ENCODE measurements at places on chromosomes 3 and 15.

GRCh38 chr3:16520970-16521881 is 7.7 kb upstream of the RFTN1 start:
- DNase-seq: no peak

DNA sequence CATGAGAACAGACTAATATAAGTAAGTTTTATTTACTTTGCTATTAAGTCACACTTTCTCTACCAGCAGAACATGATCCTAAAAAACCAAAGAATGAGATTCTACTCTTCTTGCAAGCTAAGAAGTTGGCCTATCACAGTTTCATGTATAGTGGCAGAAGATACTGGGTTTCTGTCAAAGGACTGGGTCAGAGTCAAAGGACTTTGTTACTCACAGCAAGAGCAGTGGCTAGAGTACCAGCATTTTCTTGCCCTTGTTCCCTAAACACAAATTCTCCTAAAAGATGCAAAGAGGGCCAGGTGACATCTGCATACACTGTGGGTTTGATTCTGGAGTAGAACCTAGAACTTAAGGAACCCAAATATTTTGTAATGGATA is 105.2 kb downstream of the CBLB start:
- DNase-seq: no peak

DNA sequence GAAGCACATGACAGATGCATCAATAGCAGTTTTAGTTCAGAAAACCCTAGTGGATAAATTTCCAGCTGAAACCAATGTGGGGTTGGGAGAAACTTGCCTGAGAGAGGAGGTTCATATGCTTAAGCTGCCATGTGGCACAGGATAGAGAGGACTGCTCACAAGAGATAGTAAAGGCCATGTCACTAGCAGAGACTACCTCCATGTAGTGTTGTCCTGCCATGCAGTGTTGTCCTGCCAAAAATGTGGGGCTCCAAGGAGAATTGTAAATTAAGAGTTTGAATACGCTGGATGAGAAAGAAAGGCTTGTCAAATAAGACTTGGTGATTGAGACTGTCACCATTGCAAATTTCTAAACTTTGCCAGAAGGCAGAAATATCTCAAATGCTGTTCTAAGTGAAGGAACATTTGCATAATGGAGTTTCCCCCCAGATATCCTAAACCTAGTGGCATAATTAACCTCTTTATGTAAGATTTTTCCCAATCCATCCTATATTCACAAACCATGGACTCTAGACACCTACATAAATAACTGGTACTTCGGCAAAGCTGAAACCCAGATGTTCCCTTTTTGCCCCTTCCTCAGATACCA is 938.3 kb upstream of the ALCAM start:
- no peak for DNase-seq

- DNase-seq: no peak
These were observed 47.1 kb upstream of the ADGRG7 start for GRCh38 chr3:100562224-100562857.

GRCh38 chr3:132183811-132184210 is 133.4 kb upstream of the ACP3 start:
- no peak for DNase-seq

DNA sequence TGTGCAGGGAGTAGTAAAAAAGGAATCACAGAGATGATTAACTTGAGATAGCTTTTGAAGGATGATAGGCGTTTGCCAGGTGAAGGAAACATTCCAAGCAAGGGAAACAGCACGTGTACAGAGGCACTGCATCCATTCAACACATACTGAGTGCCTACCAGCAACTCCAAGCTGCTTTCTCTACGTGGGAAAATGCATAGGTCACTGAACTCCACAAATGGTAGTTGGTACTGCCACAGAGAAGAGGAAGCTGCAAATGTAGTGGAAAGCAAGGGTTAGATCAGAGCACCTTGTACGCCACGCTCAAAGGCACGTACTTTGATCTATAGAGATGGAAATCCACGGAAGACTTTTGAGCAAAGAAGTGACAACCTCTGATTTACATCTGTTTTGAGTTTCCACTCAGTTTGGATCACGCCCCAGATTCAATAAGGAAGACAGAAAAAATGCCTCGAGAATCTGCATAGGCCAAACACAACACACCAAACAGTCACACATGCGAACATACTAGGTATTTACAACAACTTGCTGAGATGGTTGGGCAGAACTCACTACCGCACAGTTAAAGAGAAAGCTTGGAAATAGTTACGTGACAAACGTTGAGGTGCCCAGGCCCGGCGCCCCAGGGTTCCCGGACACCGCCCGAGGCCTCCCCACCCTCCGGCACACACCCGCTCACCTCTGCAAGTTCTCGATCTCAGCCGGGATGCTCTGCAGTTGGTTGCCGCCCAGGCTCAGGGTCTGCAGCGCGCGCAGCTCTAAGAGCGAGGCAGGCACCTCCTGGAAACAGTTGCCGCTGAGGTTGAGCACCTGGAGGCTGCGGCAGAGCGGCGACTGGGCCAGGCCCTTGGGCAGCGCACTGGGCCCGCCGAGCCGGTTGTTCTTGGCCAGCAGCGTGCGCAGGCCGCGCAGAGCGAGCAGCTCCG is 826 bp downstream of the LRRC58 start:
- DNase-seq: peak; percentile 76

GRCh38 chr3:94345101-94345500 is 282.2 kb downstream of the NSUN3 start:
- no peak for DNase-seq

DNA sequence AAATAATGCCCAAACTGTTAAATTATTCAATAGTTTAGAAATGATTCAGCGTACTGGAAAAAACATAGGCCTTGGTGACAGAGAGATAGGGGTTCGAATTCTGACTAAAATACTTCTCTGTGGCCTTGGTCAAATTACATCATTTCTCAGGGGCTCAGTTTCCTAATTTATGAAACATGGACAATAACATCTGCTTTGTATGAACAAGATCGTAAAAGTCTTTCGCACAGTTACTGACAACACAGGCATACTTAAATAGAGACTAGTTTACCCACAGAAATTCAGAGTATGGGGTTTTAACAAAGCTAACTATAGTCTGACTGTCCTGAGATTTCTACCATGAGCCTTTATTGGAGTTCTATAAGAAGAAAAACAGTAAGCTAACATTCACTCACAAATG is 440.4 kb downstream of the FHIT start:
- DNase-seq: no peak

GRCh38 chr3:149555927-149556326 is 81.4 kb downstream of the TM4SF4 start:
- DNase-seq: no peak

GRCh38 chr15:67030036-67030762 is 35.2 kb upstream of the SMAD3 start:
- DNase-seq: no peak

- no peak for DNase-seq
These were observed 8.9 kb upstream of the NSMCE3 start for GRCh38 chr15:29278436-29279105.

DNA sequence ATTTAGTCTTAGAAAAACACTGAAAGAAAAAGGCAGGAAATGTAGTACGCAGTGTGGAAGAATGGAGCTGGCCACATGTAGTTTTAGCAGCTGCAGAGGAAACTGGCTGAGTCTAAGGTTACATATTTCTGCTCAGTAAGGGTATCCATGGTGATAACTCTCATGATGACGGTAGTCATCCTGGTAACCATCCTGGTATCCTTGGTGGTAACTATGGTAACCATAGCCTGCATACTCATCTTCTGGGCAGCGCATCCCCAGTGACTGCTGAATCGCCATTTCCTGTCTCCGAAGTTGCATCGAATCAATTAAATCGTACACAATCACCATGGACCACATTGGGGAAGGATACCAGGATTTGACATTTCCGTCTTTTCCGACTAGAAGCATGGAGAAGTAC is 35.7 kb downstream of the CCDC80 start:
- DNase-seq: no peak

Measured in germinal center (tissue), 1 donor.